Stimulated activated effector memory CD8-positive, alpha-beta T cell treated with anti-CD3 and anti-CD28 coated beads, Interleukin-12 subunit alpha, Interleukin-12 subunit beta, amount 100 ng/mL, for 72 hours (primary cell): ENCODE measurements at places on chromosomes 6 and 20.

DNA sequence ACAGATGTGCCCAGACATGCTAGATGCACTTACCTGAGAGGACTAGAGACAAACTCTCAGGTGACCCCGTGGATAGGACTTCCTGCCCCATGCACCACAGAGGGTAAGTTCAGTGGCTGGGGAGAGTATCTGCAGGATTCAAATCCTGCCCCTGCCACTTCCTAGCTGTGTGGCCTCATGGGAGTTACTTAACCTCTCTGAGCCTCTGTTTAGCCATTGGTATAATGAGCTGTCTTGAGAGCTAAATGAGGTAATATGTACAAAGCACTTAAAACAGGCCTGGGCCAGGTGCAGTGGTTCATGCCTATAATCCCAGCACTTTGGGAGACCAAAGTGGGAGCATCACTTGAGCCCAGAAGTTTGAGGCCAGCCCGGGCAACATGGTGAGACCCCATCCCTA, 59.3 kb downstream of the GRM4 start:
- no peak for DNase-seq

- no peak for DNase-seq
These were observed 354.5 kb downstream of the CBLN4 start for GRCh38 chr20:55650657-55651360.

DNA sequence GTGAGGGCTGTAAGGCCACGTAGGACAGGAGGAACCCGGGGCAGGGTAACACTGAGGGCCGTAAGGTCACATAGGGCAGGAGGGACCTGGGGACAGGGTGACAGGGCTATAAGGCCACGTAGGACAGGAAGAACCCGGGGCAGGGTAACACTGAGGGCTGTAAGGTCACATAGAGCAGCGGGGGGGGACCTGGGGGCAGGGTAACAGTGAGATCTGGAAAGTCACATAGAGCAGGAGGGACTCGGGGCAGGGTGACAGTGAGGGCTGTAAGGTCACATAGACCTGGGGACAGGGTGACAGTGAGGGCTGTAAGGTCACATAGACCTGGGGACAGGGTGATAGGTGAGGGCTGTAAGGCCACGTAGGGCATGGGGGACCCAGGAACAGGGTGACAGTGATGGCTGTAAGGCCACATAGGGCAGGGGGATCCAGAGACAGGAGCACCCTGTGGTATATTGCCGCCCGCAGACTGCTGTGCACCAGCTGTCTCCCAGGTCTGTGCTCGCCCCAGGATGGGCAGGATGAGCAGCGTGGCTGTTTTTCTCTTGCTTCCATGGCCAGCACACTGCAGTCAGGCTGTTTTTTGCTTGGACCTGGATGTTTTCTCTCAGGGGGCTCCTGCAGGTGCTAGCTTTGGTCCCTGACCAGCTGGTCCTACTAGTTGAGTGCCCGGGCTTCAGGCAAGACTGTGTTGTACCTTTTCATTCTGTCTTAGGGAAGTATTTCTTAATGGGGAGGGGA, 55.7 kb downstream of the SYTL3 start:
- no peak for DNase-seq

GRCh38 chr6:42393339-42393738, 58.4 kb downstream of the TRERF1 start:
- DNase-seq, result no peak

GRCh38 chr6:168415993-168416530, 24.9 kb upstream of the SMOC2 start:
- DNase-seq, result no peak

DNA sequence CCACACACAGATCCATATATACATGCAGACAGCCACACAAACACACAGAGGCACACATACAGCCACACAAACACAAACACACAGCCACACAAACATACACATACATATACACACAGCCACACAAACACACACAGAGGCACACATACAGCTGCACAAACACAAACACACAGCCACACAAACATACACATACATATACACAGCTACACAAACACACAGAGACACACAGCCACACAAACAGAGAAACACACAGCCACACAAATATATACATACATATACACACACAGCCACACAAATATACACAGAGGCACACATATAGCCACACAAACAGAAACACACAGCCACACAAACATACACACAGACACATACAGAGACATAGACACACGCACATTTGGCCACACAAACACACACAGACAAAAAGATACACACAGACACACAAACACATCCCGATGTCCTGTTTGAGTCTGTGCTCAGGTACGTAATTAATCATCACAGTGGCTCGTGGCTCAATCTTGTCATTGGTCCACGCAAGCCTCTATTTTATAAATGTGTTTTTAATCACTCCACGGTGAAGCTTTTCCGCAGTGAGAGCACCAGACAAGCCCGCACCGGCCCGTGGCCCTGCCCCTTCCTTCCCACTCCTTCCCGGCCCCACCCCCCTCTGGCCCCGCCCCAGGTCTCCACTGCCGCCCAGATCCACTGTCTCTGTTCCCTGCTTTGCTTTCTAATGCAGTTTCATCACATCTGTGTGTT, 135.3 kb downstream of the CDH4 start:
- DNase-seq, result no peak

DNA sequence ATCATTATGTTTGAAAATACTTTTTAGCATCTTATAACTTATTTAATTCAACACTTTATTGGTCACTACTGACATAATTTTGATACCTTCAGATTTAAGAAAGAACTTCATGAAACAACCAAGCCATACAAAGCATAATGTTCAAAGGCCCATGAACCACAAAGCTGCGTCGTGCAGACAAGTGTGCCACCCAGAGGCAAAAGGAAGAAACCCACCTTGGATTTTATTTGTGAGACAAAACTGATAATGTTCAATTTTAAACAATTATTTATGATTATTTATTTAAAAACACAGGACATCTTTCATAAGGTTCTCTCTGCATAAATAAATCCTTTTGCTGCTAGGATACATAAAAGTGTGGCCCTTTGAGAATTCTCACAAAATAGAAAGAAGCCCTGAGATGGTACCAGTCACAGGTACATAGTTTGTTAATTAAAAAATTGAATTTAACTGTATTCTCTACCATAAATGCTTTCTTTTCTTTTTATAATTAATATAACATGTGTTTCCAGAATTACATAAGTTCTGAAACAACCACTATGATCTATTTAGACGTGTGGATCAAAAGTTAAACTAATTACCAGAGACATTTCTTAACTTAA, 143.7 kb downstream of the RALGAPA2 start:
- DNase-seq, result no peak

DNA sequence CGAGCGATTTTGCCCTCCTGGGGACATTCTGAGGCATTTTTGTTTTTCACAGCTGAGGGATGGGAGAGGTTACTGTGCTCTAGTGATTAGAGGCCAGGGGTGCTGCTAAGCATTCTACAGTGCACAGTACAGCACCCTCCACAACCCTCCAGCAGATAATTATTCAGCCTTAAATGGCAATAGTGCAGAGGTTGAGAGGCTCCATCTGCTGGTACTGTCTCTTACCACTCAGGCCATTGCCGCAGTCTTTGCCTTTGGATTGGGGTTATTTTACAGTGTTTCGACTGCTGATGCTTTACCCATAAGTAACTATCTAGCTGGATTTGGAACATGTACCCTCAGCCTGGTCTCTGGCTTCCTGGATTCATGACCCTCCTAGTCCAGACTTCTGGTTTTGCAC, 705.3 kb downstream of the KIF16B start:
- DNase-seq, result no peak

- DNase-seq, result no peak
These were observed 18.3 kb downstream of the MARCKS start for GRCh38 chr6:113875470-113875869.

GRCh38 chr20:326645-327185, 1.4 kb downstream of the SOX12 start:
- DNase-seq, result peak; percentile 14

DNA sequence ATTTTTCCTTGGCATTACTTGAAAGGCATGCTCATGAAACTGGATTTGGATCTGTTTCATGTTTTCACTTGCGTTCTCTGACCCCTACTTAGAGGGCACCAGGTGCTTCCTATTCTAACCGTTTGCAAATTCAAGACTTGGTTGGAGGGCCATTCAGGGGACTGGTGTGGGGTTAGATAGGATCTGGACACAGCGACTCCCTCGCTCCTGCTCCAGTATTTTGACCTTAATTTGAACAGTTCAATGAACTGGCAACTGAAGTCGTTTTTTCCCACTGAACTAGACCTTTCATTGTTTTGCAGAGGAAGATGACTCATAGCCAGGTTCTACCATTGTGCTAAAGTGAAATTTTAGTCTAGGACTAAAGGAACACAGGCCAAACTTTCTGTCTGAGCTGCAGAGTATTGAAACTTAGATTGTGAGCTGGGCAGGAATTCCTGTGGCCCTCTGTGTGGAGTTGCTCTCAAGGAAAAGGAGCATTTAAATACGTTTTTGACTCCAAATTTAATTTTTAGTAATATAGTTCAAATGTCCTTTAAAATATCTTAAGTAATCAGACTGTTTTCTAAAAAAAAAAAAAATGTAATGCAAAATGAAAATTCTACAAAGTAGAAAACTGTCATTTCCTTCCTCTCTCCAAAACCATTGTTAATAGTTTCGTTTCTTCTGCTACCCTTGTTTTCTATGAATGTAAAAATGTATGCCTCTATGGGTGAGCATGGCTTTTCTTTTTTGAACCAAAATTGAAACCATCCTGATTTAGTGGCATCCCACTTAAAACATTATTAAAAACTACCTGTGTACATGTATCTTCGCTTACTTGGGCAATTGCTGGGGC, 64.8 kb downstream of the UTRN start:
- no peak for DNase-seq

GRCh38 chr6:118708055-118708454, 56.7 kb upstream of the CEP85L start:
- DNase-seq, result no peak

DNA sequence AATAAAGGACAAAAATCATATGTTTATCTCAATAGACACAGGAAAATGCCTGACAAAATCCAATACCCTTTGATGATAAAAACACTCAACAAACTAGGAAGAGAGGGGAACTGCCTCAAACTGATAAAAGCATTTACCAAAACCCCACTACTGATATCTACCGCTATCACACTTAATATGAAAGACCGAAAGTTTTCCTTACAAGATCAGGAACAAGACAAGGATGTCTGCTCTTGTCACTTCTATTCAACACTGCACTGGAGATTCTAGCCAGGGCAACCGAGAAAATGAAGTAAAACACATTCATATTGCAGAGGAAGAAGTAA, 25.1 kb downstream of the GZF1 start:
- DNase-seq, result no peak

DNA sequence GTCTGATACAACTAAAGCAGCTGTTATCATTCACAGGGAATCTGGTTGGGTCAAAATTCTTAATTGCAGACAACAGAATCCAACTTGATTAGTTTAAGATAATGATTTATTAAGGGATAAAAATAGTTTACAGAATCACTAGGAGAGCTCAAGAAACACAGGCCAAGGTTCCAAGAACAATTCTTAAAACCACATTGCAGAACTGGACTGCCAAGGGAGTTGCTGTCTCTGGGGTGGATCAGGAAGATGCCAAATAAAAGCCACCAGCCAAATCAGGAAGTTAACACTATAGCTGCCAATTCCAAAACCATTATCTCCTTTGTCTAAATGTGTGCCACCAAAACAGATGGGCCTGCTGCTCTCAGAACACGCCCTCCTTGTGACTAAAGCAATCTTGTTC, 53.7 kb downstream of the NUDT3 start:
- no peak for DNase-seq

DNA sequence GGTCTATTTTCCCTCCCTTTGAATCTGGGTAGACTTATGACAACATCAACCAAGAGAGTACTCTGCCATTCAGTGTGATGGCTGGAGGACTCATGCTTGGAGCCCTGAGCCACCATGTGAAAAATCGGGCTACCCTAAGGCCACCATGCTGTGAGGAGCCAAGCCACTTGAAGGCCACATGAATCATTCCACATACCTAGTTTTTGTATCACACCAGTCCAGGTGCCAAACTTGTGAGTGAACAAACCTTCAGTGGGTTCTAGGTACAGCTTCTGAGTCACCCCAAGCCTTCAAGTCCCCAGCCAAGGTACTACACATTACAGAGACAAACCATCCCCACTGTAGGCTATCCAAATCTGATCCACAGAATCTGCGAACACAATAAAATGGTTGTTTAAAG, 37.4 kb upstream of the E2F3 start:
- DNase-seq, result no peak

DNA sequence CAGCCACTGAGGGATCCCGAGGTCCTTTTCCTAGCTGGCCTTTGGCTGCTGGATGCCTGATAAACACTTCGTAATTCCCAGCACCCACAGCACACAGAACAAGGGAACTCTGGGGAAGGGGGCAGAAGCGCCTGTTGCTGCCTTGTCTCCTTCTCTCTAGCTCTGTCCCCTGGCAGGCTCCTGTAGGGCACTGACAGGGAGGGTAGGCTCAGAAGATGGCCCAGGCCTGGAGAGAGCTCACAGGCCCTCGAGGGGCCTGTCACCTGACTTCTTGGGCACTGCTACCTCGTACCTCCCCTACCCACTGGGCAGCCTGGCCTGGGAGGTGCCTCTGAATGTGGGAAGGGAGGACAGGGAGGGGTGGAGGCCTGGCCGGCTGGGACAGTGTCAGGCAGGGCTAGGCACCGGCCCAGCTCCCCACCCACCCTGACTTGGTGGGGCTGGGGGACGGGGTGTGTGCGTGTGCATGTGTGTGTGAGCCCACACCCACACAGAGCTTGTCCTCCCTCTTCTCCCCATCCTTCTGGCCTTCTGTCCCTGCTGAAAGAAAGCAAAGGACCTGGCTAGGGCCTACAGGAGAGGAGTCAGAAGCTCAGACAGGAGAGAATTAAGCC, 18.1 kb downstream of the C6orf132 start:
- no peak for DNase-seq

- no peak for DNase-seq
These were observed 16.9 kb upstream of the RFPL4B start for GRCh38 chr6:112330071-112330878.

GRCh38 chr6:144310765-144311164, 25.6 kb downstream of the UTRN start:
- DNase-seq, result peak; percentile 73

DNA sequence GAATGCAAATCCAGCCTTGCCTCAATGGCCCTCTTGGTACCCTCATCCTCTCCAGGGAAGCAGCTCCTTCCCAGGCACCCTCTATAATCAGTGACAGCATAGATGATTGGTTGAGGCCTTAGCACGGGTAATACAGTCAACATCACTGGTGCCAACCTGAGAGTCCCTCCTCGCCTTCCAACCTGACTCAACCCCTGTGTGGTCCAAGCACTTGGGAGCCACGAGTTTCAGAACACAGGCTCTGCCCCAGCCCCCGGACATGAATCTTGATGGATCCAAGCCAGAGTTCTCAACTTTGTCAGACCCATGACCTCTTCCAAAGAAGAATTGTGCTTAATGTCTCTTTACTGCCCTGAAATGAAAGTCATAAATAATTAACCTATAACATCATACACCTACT, 213.9 kb downstream of the PREX1 start:
- DNase-seq, result no peak

GRCh38 chr20:2659547-2659946, 4.5 kb downstream of the IDH3B start:
- DNase-seq, result no peak

GRCh38 chr20:9978397-9979004, 56.3 kb upstream of the ANKEF1 start:
- DNase-seq, result no peak

- DNase-seq, result no peak
These were observed 74.1 kb upstream of the SLC4A11 start for GRCh38 chr20:3312940-3313682.

GRCh38 chr6:167833396-167833763, 6.7 kb downstream of the AFDN start:
- no peak for DNase-seq

GRCh38 chr6:109183109-109183650, 87.9 kb downstream of the CEP57L1 start:
- no peak for DNase-seq
